ENCODE measurements at places on chromosomes 16 and 17.

- DNase-seq: peak; percentile 45
Observed at GRCh38 chr17:47802341-47803022, 19.1 kb downstream of the OSBPL7 start.

DNA sequence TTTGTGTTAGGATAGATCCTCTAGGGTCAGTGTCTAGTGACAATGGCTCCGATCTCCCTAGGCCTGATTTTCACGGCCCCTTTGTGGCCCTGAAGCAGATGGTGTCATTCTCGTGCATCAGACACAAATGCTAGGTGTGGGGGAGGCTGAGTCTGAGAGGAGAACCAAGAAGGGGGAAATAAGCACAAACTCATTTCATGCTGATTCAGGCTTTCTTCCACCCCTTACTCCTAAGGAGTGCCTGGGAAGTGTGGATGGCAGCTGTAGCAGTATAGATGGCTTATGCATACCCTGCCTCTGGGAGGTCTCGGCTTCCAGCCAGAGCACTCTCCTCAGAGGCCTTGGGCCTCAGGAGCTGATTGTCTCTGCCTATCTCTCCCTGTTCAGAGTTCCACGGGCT is 1.8 kb upstream of the WNK4 start:
- no peak for DNase-seq

GRCh38 chr17:2580661-2581060 is 12.8 kb upstream of the PAFAH1B1 start:
- DNase-seq: no peak

DNA sequence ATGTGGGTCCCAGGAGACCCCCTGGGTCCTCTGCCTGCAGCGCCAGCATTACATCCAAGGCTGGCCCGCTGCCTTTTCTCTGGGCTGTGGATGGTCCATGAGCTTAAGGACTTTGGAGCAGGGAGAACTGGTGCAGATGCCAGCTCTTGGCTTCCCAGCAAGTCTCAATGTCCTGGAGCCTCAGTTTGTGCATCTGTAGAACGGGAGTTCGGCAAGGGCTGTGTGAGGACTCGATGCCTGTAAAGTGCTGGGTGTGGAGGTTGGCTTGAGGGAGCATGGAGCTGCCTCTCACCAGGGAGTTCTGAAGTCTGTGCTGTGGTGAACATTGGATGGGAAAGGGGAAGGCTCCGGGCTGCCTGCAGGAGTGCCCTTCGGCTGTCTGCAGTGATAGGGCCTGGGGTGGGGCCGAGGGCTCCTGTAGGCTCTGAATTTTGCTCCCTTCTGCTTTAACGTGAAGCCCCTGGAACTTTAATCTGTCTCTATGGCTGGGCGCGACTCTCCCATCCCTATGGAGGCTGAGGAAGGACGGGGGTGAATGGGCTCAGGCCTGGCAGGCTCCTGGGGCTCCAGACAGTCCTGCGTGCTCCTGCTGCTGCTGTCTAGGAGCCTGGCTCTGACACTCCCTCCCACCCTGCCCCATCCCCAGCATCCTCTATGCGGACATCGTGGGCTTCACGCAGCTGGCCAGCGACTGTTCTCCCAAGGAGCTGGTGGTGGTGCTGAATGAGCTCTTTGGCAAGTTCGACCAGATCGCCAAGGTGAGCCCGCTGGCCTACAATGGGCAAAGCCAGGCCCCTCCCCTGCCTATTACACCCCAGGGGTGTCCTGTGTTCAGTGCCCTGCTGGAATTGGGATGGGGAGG is 27.9 kb downstream of the ADCY7 start:
- DNase-seq: no peak

DNA sequence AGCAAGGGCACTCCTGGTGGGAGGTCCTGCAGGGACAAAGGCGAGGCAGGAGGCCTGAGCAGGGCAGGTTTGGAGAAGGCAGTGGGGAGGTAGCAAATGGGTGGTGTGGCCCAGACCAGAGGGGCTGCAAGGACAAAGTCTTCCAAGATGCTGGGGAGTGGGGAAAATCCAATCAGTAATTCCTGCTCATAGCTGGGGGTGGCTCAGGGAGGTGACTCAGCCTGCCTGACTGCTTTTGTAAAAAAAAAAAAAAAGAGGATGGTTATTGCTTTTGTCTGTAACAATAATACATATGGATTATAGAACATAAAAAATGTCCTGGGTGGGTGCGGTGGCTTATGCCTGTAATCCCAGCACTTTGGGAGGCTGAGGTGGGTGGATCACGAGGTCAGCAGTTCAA is 5.2 kb downstream of the IL34 start:
- no peak for DNase-seq

DNA sequence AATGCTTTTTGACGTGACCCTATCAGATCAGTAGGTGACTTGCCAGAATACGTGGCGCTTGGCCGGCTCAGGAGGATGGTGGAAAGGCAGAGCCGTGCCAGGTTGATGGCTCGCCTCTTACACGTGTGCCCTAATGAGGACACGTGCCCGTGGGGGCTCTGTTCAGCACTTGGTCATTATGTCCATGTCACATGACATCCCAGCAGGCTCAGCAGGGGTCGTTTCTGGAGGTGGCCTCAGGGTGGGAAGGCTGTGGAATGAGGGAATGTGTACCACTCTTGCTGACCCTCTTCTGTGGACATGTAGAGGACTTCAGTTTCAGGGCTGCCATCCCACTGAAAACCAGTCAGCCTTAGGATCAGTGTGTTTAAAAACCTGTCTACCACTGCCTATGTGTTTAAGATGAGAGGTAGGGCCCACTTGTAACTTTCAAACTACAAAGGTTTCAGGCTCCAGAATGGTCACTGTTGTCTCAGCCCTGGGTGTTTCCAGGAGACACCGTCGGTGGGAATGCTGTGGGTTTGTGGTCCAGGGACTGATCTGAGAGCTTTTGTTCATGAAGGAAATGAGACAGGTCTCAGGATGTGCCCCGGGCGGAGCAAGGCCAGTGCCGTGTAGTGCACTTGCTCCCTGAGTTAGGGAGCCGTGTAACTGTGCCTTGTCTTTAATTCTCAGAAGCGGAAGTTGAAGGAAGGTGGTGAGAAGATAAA is 12.1 kb downstream of the UBN1 start:
- DNase-seq: no peak

DNA sequence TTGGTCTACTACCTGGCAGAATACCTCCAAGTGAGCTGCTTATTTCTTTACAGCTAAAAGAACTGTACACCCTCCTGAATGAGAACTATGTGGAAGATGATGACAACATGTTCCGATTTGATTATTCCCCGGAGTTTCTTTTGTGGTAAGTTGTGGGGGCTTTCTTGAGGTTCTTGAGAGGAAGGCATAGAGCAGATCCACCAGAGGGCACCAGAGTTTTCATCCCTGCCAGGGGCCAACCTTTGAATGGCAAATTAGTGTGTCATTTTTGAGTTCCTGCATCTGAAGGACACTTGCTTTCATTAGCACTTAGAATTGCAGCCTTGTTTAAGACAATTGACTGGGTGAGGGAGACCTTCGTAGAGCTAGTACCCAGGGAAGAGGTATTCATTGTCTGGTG is 35.0 kb downstream of the NMT1 start:
- no peak for DNase-seq

DNA sequence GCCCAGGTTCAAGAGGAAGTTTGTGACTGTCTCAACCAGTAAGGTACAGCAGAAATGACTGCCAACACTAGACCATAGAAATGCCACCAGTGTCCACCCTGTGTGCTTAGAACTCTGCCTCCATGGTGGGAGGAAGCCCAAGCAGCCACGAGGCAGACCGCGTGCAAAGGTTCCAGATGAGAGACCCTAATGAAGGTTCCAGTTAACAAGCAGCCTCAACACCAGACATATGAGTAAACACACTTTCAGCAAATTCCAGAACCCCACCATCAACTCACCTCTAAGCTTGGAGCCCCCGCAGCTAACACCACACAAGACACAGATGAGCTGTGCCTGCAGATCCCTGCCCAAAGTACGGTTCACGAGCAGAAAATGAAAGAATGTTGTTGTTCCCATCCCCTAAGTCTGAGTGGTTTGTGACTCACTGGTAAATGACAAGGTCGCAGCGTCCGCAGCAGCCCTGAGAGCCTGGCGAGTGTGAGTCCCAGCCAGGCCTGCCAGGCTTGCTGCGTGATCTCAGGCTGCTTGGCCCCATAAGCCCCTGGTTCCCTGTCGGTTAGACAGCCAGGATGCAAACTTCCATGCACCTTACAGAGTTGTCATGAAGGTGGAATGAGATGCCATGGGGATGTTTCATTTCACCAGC is 193.7 kb downstream of the C16orf95 start:
- DNase-seq: no peak

- no peak for DNase-seq
Observed at GRCh38 chr16:74192281-74192797, 104.3 kb upstream of the PSMD7 start.

GRCh38 chr17:76120658-76121008 is 17.0 kb upstream of the EXOC7 start:
- no peak for DNase-seq

DNA sequence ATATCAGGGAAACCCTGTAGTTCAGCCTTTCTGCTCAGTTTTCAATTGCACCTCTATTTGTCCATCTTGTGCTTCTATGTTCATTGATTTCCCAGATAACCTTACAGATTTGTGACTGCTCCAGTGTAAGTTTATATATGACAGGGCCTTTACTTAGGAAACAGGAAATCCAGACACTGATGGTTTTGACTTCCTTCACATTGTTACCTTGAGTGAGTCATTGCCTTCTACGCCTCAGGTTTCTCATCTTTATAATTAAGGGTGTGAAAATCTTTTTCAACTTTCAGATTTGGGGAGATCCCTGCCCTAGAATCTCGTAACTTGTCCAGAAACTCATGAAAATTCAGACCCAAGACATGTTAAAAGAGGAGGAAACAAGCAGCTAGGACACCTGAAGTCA is 342.4 kb upstream of the TBX2 start:
- no peak for DNase-seq

DNA sequence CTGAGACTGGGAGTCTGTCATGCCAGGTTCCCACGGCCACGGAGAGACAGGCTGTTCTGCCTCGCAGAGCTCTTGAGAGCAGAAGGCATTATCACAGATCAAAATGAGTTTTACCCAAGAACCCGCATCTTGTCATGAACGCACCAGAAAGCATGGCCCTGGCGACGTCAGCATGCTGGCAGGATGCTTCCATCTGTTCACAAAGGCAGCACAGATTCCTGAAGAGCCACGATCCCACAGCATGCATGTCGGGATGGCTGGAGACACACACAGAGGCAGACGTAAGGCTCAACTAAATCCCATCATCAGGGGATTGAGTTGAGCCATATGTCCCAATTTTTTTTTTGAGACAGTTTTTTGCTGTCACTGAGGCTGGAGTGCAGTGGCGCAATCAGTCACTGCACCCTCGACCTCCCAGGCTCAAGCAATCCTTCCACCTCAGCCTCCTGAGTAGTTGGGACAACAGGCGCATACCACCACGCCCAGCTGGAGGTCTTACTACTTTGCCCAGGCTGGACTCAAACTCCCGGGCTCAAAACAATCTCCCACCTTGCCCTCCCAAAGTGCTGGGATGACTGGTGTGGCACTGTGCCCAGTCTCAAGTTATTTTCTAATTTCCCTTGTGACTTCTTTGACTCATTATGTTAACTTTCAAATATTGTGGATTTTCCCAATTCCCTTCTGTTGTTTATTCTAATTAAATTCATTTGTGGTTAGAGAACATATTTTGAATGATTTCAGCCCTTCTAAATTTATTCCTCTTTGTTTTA is 11.1 kb downstream of the FANCA start:
- DNase-seq: no peak

- DNase-seq: peak; percentile 19
Observed at GRCh38 chr16:85422632-85423550, 190.2 kb upstream of the GSE1 start.

GRCh38 chr16:86946396-86946795 is 368.0 kb downstream of the FOXL1 start:
- DNase-seq: no peak

- peak; percentile 92 for DNase-seq
Observed at GRCh38 chr16:11851294-11852091, at the start of gene RSL1D1. RSL1D1 (minus strand) TSS chr16:11851542; CDS start chr16:11851512, 30 bp downstream.

- no peak for DNase-seq
Observed at GRCh38 chr17:5561736-5562571, 22.4 kb downstream of the NLRP1 start.

- no peak for DNase-seq
Observed at GRCh38 chr16:59236804-59237458, 502.8 kb upstream of the GOT2 start.

GRCh38 chr17:68248199-68248825 is 469 bp downstream of the AMZ2 start:
- no peak for DNase-seq

GRCh38 chr16:80628254-80628653 is 87.5 kb downstream of the DYNLRB2 start:
- no peak for DNase-seq

DNA sequence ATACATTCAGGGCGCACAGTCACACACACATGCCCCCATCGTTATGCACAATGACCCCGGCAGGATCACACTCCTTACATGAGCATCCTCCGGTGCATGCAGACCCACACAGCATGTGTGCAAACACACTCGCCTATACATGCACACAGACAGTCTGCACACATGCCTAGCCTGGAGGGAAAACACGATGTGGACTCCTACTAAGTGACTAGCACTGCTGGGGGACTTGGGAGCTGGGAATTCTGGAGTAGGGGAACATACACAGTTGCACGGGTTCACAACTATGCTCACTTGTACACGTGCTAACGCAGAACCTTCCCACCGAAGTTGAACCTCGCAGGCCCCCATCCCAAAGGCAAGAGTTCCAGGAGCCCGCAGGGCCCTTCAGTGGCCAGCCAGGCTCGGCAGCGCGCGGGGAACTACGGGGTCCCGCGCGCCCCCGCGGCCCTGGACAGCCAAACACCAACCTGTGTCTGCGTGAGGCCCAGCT is 2.0 kb downstream of the DLX3 start:
- no peak for DNase-seq

- peak; percentile 68 for DNase-seq
Observed at GRCh38 chr16:85616607-85617321, 3.6 kb downstream of the GSE1 start.

DNA sequence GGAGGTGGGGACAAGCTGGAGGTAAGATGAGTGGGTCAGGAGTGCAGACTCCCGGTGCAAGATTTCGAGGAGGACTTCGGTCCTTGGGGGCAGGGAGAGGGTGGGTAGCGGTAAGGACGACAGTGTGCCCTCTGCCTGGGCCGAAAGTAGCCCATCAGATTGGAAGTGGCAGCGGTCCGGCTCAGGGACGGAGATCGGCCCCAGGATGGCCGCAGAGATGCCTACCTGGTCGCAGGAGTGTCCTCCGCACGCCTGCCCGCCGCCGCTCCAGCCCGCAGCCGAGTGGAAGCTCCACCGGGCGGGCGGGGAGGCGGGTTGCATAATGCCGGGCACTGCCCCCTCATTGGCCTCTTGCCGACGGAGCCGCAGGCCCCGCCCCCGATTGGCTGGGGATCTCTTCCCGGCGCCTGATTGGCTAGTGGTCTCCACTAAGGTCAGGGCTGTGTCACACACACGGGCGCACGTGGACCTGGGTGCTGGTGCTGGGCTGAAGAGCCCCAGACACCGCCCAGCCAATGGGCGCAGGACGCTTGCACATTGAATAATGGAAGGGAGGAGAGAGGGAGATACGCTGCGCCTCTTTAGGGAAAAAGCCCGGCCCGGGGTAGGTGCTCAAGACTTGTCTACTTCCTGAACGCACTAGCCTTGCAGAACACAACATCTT is at the start of gene PER1:
PER1 (minus strand) TSS at position 293 of the 664 bp plus-strand sequence. CDS start 1,698 bp downstream, outside the sequence.
- peak; percentile 94 for DNase-seq

Measured in nephron progenitor cell (in vitro differentiated cells).